ENCODE measurements at places on chromosomes 5 and 9.

DNA sequence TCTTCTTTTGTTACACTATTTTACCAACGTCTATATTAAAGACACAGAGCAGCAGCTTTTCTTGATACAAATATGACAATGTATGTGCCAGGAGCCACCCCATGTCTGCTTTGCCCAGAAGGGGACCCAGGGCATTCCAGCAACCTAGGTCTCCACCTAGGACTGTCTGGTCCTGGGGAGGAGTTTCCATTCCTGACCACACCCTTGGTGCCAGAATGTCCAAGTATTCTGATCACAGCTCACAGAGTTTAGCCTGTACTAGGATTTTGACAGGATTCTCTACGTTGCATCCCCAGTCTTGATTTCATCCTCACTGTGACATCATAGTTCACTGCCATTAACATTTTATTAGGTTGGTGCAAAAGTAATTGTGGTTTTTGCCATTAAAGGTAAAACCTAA lies 224.7 kb downstream of the SREK1 start:
- no peak for DNase-seq

DNA sequence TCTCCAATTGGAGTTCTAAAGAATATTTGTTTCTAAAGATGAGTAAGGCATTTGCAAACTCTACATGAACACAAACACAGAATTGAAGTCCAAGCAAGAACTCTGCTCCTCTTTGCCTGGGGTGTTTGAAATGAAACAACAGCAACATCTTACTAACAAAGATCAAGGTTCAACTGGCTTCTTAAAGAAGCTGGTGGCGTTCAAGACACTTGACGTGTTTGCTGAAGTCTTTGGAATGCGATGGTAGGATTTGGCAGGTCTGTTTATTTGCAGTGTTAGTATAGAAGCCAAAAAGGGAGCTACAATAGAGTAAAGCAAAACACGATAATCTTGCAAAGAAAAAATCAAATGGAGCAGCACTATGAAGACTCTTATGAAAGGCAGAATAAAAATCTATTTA lies 94.9 kb downstream of the BASP1 start:
- no peak for DNase-seq

GRCh38 chr5:71974622-71975021 lies 132.7 kb upstream of the MAP1B start:
- no peak for DNase-seq

GRCh38 chr9:91395553-91396471 lies 27.8 kb downstream of the NFIL3 start:
- DNase-seq = no peak

- DNase-seq = no peak
These were observed at the start of gene TPM2 for GRCh38 chr9:35689542-35690293. Gene TPM2 (minus strand): TSS chr9:35689925. CDS start chr9:35689817, 108 bp downstream.

GRCh38 chr5:94870511-94871183 lies 252.2 kb downstream of the SLF1 start:
- no peak for DNase-seq

- DNase-seq = no peak
These were observed 125.1 kb upstream of the OSMR start for GRCh38 chr5:38720554-38721361.

DNA sequence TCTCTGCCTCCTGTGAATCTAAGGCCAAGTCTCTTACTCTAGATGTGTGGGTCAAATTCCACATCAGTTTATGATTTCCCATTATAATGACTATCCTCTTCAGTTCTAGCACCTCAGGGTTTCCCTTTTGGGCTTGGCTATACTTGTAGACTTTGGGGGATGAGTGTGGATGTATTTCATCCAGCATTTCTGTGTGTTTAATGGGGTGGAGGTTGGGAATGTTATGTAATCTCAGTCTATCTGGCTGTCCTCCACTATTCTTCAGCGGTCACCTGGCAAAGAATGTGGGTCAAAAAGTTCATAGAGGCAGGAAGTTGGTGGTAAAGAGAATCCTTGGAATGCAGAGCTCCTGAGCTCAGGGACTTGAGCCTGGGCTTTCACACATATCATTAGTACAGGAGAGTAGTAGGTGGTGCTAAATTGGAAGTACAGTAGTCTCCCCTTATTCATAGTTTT lies 64.9 kb downstream of the CFAP95 start:
- DNase-seq = no peak

GRCh38 chr5:130796902-130797301 lies 368.2 kb downstream of the HINT1 start:
- no peak for DNase-seq

GRCh38 chr5:170483701-170484458 lies 19.9 kb upstream of the KCNIP1 start:
- DNase-seq = no peak

DNA sequence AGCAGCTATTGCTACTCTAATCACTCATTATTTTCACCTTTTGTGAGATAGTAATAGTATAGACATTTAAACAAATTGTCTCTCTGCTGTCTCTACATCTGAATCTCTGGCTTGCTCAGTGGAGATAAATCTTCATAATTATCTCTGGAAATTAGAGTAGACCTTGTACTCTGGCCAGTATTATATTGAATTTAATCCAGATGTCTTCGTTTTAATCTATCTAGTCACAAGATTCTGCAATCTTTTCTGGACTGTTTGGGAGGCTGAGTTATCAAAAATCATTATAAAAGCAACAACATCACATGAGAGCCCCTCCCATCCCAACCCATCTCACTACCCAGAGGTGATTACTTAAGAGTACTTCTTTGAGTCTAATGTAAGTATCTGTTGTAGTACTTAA lies 19.0 kb downstream of the ARHGAP26 start:
- no peak for DNase-seq

DNA sequence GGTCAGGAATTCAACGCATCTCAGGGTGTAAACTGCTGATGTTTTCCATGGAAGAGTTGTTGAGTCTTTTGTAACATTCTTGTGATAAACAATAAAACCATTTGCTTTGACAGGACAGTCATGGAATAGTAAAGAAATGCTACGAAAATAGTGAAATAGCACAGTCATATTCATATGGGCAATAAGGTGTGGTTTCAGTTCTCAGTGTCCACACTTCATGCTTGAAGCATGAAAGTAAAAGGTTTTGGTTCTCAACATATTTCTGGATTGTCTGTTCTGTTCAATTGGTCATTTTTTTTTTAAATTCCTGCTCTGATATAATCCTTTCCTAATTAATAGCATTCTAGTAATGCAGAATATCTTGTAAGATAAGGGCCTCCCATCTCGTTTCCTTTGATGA lies 467.6 kb upstream of the ZNF608 start:
- no peak for DNase-seq

- no peak for DNase-seq
These were observed 103.6 kb downstream of the C9orf152 start for GRCh38 chr9:110104261-110104809.

- no peak for DNase-seq
These were observed 29.6 kb upstream of the B4GALT1 start for GRCh38 chr9:33196736-33197135.

- no peak for DNase-seq
These were observed 57.7 kb downstream of the SPEF2 start for GRCh38 chr5:35675392-35675791.

- no peak for DNase-seq
These were observed 1061.8 kb downstream of the CDH12 start for GRCh38 chr5:21791304-21791703.

DNA sequence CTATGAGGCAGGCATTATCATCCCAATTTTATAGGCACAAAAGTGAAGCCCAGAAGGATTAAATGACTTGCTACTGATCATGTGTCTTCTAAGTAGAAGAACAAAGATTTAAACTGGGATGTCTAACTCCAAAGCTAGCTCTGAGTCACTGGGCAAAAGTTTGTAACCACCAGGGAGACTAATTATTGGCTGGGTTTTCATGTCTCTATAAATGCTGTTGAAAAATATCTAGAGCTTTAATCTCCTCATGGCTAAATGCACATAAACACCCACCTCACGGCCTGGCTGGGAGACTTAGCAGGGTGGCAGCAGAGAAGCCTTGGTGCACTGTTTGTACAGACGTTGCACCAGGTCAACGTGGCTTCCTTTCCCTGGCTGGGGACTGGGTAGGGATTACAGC lies 144.6 kb downstream of the MELK start:
- no peak for DNase-seq

DNA sequence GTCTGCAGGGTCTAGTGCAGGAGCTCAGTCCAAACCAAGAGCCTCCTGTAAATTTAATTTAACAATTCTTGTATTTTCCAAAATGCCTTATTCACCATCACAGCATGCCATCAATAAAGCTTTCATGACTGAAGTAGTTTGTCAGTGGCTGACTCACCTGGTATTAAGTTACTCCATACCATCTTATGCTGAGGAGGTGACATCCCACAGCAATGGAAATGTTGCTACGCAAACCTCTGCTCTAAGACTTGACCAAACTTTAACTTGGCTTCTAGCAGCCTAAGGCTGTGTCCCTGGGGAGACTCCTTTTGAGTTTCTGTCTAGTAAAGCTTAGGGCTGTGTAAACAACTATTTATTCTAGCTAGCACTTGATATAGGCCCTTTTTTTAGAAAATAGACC lies 1231.3 kb upstream of the CDH18 start:
- no peak for DNase-seq

DNA sequence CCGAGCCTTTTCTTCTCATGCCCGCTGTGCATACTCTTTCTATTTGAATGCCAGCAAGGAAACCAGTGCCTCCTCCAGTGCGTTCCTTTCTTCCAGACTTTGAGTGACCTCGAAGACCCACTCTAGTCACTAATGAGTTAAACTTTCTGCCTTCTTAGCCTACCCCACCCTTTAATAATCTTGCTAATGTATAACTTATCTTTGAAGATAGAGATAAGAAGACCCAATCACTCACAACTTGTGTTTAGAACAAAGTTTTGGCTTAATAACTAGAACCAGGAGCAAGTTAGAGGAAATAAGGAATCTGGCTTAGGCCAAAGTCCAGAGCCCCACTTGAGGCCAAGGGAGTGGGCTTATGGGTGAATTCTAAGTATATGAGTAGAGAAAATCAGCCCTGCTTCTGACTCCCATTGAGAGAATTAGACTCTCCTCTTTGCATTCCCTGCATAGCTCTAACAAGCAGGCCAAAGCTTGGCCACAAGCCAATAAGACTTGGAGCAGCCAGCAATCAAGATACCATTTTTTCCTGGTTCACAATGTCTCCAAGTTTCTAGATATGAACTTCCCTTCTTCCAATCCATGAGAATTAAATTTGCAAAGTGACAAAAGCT lies 181.5 kb upstream of the PIK3R1 start:
- no peak for DNase-seq

GRCh38 chr5:173410459-173411233 lies 82.4 kb upstream of the STC2 start:
- DNase-seq = no peak

DNA sequence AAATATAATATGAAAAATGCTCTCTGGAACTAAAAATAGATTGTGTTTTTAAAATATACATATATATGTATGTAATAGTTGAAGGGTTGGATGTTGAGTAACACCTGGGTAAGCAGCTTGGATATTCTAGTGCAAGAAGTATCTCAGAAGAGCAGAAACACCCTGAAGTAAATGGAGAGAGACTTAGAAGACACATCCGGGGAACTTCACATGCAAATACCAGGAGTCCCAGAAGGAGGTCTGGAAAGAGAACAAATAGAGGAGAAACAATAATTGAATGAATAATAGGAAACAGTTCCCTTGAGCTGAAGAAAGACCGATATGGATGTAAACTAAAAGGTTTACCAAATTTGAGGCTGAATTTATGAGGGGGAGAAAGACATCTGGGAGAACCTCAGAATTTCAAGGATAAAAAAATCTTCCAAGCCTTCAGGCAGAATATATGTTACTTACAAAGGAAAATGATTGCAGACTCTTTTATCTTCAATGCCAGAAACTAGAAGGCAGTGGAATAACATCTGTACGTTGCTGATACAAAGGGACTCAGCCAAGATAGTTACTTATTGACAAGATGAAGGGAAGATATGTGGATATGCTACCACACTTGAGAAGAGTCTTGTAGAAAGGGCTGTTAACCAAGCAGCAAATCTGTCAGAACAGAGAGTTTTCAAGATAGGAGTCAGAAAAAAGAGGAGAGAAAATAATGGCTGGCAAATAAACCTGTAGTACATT lies 42.7 kb downstream of the HSDL2 start:
- DNase-seq = no peak

Measured in stimulated activated CD4-positive, alpha-beta T cell treated with anti-CD3 and anti-CD28 coated beads, Interleukin-12 subunit alpha, Interleukin-12 subunit beta, amount 100 ng/mL, for 24 hours (primary cell).